Osteocyte (in vitro differentiated cells): ENCODE measurements at places on chromosomes 3 and 15. TPM values are rescaled to one million over a fixed set of nuclear protein-coding genes. Genes with fewer than 3 reads are reported as not detected.

Gene EIF5A2
- 20.5 and 24.3 TPM in 2 replicates for total RNA-seq

- H3K27me3 ChIP-seq: no peaks in the 10 kb centered on the region
- peaks cover 2% of the 10 kb centered on the region for H3K36me3 ChIP-seq
Observed at GRCh38 chr3:30639937-30640336, 33.5 kb downstream of the TGFBR2 start.

DNA sequence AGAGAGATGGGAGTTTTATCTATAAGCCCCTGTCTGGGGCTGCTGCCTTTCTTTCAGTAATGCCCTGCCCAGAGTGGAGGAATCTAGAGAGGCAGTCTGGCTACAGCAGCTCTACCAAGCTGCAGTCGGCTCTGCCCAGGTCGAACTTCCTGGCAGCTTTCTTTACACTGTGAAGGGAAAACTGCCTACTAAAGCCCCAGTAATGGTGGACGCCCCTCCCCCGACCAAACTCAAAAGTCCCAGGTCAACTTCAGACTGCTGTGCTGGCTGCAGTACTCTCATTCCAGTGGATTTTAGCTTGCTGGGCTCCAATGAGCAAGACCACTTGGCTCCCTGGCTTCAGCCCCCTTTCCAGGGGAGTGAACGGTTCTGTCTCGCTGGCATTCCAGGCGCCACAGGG is 65.9 kb upstream of the RARB start:
- H3K36me3 ChIP-seq: peaks cover 2% of the 10 kb centered on the region
- no peak for DNase-seq
- H3K4me3 ChIP-seq: no peak overlapping the region
- peaks cover 20% of the 10 kb centered on the region for H3K4me1 ChIP-seq
- H3K27ac ChIP-seq: no peak overlapping the region
- no peaks in the 10 kb centered on the region for H3K27me3 ChIP-seq

Gene MAGI1
- 20.1 and 21.9 TPM in 2 replicates for total RNA-seq

DNA sequence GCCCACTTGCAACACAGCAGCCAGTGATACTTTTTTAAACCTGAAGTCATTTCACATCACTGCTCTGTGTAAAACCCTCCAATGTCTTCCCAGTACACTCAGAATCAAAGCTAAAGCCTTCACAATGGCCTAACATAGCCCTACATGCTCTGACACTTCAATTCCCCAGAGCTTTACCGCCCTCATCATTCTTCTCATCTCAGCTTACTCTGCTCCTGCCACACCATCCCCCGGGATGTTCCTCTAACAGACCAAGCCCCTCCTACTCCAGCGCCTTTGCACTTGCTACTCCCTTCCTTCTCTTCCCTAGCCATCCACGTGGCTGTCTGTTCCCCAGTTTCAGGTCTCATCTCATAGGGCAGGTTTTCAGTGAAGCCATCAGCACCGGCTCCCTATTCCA is 194.0 kb downstream of the SSR3 start:
- H3K4me1 ChIP-seq: no peaks in the 10 kb centered on the region
- no peak overlapping the region for H3K27ac ChIP-seq
- no peak overlapping the region for H3K4me3 ChIP-seq
- H3K27me3 ChIP-seq: peaks cover 44% of the 10 kb centered on the region
- H3K36me3 ChIP-seq: no peaks in the 10 kb centered on the region

DNA sequence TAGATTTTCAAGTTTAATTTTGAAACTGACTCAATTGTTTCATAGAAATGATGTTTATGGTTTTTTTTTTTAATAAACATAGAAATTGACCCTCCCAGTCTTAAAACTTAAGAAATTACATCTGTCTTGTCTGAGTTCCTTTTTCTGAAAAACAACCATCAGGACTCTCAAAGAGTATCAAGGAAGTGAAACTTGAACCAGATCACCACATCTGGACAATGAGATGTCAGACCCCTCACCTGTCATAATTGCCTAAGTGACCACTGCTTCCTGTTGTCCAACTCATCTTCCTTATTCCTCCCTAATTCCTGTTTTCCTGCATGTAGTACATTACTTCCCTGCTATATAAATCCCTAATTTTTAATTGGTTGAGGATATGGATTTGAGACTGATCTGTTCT is 441.5 kb upstream of the ARHGEF26 start:
- no peak overlapping the region for H3K4me3 ChIP-seq
- DNase-seq: no peak
- H3K27ac ChIP-seq: no peak overlapping the region
- no peaks in the 10 kb centered on the region for H3K4me1 ChIP-seq
- peaks cover 8% of the 10 kb centered on the region for H3K27me3 ChIP-seq

Gene FOXB1
- not detected in 2 replicates for total RNA-seq

DNA sequence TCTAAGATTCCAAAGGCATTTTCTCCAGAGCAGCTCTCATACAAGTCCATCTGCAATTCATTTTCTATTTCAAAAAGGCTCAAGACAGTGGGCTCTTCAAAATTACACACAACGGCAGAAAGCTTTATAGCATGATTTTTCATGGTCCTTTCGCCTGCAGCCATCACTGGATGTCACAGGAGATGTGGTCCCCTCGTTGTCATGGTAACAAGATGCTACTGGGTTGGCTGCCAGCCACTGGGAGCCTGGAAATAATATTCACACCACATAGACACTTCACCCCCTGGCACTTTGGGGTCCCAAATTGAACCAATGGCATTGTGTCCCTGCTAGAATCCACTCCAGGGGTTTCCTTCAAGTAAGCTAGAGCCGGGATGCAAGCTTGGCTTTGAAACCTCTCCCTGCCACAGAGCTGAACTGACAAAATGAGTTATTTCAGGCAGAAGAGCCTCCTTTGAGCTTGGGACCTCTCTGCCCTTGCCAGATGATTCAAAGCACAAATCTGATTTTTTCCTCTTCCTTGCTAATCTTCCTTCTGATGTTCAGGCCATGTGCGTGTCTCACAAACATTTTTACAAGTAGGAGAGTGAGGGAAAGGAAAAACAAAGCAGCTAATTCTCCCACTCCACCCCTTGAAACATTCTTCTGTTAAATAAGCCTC is 512.6 kb upstream of the ADAMTS9 start:
- no peak overlapping the region for H3K27ac ChIP-seq
- no peaks in the 10 kb centered on the region for H3K36me3 ChIP-seq
- no peaks in the 10 kb centered on the region for H3K4me1 ChIP-seq
- H3K27me3 ChIP-seq: peaks cover 4% of the 10 kb centered on the region
- DNase-seq: no peak

DNA sequence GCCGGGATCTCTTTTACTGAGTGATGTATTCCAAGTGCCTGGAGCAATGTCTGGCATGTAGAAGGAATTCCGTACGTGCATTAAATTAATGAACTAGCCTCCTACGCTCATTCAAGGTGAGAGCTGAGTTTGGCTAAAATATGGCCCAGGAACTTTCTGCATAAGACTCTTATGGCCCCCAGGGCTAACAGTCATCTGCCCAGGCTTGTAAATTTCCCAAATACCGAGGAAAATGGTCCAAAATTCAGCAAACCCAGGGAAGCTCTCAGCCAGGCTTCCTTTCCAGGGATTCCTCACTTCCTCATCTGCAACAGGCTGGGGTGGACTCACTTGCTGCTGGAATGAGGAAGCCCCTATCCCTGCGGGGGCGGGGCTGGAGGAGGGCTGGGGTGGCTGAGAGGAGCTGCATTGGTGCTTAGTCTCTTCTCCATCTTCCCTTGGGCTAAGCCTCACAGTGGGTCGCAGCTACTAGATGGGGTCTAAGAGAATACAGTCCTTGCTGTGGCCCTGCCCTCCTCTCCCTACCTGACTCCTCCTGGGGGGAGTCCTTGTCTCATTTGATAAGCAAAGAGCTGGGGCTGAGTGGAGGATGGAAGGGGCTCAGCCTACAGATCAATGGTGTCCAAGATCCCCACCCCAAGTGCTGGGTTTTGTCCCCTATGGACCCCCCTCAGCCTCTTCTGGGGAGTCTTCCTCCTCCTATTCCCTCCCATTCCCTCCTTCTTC is 28.5 kb upstream of the APOD start:
- DNase-seq: peak; percentile 78
- H3K27me3 ChIP-seq: peaks cover 36% of the 10 kb centered on the region
- H3K4me1 ChIP-seq: no peaks in the 10 kb centered on the region
- no peak overlapping the region for H3K27ac ChIP-seq

GRCh38 chr15:99931703-99932603 is 198.7 kb upstream of the LYSMD4 start:
- peaks cover 4% of the 10 kb centered on the region for H3K4me1 ChIP-seq
- H3K36me3 ChIP-seq: no peaks in the 10 kb centered on the region
- H3K27me3 ChIP-seq: peaks cover 17% of the 10 kb centered on the region
- H3K4me3 ChIP-seq: no peak overlapping the region

Gene CLDN11
- total RNA-seq: 10.8 and 13.8 TPM in 2 replicates

- peaks cover 27% of the 10 kb centered on the region for H3K36me3 ChIP-seq
Observed at GRCh38 chr15:82540055-82540983, at the start of gene RPS17. Gene RPS17, minus strand, starts transcription at chr15:82540457. Its CDS starts 29 bp downstream, at chr15:82540428.

- DNase-seq: no peak
- H3K27me3 ChIP-seq: peaks cover 3% of the 10 kb centered on the region
- H3K36me3 ChIP-seq: no peaks in the 10 kb centered on the region
- peaks cover 6% of the 10 kb centered on the region for H3K4me1 ChIP-seq
Observed at GRCh38 chr3:9168241-9168741, 81.2 kb downstream of the SRGAP3 start.

DNA sequence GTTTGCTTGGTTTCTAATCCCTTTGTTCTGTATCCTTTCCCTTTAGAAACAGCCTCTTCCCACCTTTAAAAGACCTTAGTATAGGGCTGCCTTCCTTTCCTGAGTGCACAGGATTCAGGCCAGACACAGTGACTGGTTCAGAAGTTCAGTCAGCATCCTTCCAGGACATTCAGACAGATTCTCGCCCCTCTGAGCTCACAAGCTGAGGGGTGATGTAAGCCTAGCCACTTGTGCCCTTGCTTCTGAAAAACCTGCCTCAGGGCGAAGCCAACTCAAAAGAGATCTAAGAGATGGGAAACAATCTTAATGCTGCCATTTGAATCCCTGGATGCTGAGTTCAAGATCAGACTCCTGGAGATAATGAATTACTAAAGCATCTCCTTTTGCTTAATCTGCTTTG is 6.7 kb upstream of the NSMCE3 start:
- no peak for DNase-seq
- no peaks in the 10 kb centered on the region for H3K27me3 ChIP-seq
- no peak overlapping the region for H3K4me3 ChIP-seq
- peaks cover 7% of the 10 kb centered on the region for H3K4me1 ChIP-seq

Gene PP2D1
- total RNA-seq: not detected in 2 replicates

GRCh38 chr15:100114100-100114499 is 227.7 kb downstream of the ADAMTS17 start:
- peaks cover 48% of the 10 kb centered on the region for H3K4me1 ChIP-seq
- no peaks in the 10 kb centered on the region for H3K36me3 ChIP-seq
- peak overlapping the region; percentile 74 for H3K27ac ChIP-seq
- no peak for DNase-seq
- no peaks in the 10 kb centered on the region for H3K27me3 ChIP-seq
- H3K4me3 ChIP-seq: peak overlapping the region; percentile 52

DNA sequence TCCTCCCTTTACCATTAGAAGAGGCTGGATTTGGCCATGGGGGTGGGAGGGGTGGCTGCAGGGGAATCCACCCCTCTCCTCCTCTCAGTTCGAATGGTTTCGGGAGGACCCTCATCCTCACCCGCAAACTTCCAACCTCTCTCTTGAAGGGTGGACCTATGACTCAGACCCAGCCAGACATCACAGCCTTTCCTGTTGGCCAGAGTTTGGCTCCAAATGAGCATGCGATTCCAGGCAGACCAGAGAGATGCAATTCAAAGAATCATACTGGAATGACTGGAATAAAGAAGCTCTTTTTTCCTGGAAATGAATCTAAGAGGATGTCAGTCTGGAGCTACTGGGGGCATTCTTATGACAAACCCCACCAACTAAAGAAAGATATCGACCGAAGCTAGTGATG is 516.7 kb upstream of the MDFIC2 start:
- H3K4me3 ChIP-seq: no peak overlapping the region
- DNase-seq: no peak
- peak overlapping the region; percentile 76 for H3K27ac ChIP-seq
- H3K4me1 ChIP-seq: peaks cover 56% of the 10 kb centered on the region

Gene FBXO40
- total RNA-seq: not detected in 2 replicates
